ENCODE measurements at places on chromosomes 2 and 18.

DNA sequence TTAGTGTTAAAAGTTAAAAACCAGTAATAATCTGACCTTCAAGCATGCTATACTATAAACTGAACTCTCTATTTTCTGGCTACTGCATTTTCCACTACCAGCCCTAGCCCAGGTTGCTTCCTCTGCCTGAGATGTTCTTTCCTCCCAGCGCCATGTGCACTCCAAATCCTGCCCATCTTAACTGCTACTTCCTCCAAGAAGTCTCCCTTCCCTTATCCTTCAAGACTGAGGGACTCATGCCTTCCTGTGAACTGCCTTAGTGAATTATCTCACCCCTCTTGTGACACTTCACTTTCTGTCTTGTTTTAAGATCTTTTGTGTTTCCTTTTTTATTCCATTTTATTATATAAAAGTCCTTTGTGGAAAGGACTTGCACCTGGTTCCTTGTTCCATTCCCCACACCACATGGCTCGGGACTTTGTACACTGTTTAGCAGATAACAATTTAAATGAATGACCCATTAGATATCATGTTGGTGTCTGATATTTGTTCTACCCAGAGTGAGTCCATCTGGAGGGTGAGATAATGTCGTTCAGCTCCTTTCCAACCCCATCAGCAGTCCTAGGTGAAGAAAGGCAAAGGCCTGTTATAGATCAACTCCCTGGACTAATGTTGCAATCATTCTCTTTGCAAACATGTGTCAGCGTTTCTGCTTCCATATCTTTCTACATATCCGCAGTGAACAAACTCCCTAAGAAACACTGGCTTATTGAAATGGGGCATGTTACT is 20.9 kb upstream of the AGFG1 start:
- DNase-seq, result no peak

DNA sequence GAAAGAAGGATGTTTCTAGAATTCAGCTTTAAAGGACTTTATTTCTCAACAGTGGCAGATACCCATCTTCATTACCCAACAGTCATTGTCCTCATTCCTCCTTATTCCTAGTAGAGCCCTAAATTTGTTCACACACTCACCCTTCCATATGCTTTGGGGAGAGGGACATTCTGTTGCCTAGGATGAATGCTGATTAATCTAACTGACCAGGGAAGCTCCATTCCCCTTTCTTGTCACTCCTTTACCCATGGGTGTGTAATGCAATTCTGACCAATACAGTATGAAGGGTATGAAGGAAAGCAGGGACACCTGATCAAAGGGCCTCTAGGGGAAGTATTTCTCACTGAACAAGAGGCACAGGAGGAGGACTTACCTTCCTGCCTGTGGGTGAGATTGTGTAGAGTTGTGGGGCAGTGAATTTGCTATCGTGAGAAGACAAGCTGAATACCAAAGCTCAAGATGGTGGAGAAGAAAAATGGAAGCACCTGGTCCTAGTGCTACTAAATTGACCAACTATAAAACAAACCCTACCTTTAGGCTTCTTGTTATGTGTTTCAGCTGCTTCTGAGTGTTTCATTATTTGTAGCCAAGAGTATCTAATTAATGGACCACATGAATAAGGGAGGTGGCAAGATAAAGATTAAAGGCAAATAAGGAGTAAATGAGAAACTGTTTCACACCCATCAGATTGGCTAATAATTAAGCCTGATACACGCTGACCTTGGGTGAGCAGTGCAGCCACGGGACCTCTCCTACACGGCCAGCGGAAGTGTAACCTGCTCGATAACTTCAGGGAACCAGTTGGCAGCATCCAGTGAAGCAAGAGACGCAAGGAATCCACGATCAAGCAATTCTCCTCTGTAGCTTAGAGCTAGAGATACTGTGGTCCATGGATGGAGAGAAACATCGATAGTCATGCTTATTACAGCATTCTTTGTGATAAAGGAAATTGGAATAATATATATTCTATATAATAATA is 202.3 kb downstream of the MYCN start:
- no peak for DNase-seq

- DNase-seq, result no peak
Measured at GRCh38 chr2:177682836-177683660, 290.5 kb downstream of the AGPS start.

- DNase-seq, result no peak
Measured at GRCh38 chr18:5463390-5463789, 80.4 kb downstream of the EPB41L3 start.

GRCh38 chr2:17871639-17872038 is 6.8 kb upstream of the KCNS3 start:
- no peak for DNase-seq

DNA sequence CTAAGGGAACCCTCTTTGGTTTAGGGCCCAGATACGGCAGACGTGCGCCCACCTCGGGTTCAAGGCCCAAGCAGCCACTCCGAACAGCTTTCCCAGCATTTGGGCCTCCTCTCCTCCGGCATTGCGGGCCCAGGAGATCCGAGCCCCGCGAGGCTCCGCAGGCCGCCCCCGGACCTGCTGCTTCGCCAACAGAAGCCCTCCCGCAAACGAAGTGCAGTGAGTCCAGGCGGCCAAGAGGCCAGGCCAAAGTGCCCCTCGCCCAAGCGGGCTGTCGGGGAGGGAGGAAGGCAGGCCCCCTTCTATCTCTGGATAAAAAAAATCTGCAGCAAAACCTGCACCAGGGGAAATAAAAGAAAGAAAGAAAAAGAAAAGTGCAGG is 6.0 kb downstream of the EN1 start:
- DNase-seq, result no peak

- no peak for DNase-seq
Measured at GRCh38 chr2:237863102-237863511, 3.7 kb downstream of the RAMP1 start.

- no peak for DNase-seq
Measured at GRCh38 chr18:7830468-7830867, 263.4 kb downstream of the PTPRM start.

- DNase-seq, result no peak
Measured at GRCh38 chr18:9049495-9049809, 53.0 kb upstream of the NDUFV2 start.

DNA sequence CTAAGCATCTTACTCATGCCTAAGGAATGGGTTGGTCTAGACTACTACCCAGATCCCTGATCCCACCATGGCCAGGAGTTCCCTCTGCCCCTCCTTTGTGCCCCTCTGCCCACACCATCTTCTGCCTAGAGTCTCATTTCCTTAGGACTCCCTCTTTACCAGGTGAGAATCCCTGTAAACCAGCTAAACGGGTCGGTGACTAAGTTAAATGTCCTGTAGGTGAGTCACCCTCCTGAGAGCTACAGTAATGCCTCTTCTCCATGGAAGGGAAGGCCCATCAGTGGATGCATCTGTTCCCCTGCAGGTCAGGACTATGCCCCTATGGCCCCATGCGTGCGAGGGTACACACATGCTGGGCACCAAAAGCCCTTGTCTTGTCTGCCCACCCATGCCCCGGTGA is 25.4 kb downstream of the PTGR3 start:
- DNase-seq, result no peak

- no peak for DNase-seq
Measured at GRCh38 chr2:43824951-43825493, 13.6 kb downstream of the ABCG5 start.

GRCh38 chr2:201223089-201224073 is 37.0 kb upstream of the CASP8 start:
- no peak for DNase-seq

DNA sequence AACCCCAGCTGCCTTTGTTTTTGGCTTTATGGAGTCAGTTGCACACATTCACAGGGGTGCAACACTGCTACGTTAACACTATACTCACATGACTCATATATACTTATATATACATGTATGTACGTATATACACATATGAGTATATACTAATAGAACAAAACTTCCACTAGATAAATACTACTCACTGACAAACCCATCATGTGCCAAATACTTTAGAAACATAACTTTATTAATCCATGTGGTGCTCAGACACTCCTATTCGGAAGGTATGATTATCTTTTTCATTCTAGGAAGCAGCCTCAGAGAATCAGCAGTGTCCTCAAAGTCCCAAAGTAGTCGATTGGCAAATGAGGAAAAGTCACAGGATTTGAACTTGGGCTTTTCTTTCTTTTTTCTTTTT is 7.9 kb downstream of the PMAIP1 start:
- DNase-seq, result no peak

DNA sequence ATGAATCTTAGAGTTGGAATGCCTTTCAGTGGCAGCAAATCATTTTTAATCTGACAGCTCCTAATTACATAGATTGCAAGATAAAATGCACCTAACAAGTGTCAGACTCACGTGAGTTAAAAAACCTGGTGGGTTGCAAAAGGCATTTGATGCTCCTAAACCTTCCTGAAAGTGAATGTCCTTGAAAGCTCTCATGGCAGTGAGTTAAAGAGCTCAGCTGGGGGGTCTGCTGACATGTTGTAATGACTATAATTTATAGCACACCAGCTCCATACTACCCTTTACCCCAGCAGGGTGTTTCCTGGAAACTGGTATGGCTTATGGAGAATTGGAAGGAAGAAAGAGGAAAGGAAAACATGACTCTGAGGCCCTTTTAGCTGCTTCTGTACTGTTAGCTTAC is 91.9 kb upstream of the CAVIN2 start:
- no peak for DNase-seq
